ENCODE measurements at places on chromosomes 2 and 18.

DNA sequence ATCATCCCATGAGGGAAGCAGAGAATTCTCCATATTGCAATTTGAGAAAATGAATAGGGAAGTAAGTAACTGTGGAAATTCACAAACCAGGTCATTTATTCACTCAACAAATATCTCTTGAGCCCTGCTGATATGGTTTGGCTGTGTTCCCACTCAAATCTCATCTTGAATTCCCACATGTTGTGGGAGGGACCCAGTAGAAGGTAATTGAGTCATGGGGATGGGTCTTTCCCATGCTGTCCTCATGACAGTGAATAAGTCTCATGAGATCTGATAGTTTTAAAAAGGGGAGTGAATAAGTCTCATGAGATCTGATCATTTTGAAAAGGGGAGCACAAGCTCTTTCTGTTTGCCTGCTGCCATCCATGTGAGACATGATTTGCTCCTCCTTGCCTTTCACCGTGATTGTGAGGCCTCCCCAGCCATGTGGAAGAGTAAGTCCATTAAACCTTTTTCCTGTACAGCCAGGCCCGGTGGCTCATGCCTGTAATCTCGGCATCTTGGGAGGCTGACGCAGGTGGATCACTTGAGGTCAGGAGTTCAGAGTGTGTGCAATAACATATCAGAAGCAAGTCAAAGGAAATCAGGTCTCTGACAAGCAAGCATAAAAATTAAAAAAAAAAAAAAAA, 193.2 kb downstream of the NDUFA10 start:
- no peak for DNase-seq

DNA sequence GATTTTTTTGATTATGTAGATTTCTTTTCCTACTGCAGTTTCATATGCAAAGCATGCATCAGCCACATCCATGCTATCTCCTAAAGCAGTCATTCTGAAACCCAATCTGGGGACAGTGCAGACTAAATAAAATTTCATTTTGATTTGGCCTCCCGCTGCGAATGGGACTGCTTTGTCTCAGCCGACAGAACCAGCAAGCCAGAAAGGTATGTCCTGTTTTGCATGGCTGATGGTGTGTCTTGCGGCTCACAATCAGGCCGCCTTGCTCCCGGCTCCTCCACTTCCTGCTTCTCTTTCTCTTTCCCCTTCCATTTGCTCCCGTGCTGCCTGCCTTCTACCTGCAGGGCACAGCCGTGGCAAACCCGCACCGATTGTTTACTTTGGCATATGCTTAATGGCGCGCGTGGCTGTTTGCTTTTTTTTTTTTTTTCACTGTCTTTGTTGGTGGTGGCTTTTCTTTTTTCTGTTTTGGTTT, 419.6 kb upstream of the POU3F3 start:
- DNase-seq, result no peak

GRCh38 chr2:227808936-227809335, 4.7 kb upstream of the CCL20 start:
- no peak for DNase-seq

- no peak for DNase-seq
These were observed 80.3 kb upstream of the FAM237A start for GRCh38 chr2:206561962-206562361.

- no peak for DNase-seq
These were observed 26.3 kb downstream of the MEX3C start for GRCh38 chr18:51171223-51171622.

DNA sequence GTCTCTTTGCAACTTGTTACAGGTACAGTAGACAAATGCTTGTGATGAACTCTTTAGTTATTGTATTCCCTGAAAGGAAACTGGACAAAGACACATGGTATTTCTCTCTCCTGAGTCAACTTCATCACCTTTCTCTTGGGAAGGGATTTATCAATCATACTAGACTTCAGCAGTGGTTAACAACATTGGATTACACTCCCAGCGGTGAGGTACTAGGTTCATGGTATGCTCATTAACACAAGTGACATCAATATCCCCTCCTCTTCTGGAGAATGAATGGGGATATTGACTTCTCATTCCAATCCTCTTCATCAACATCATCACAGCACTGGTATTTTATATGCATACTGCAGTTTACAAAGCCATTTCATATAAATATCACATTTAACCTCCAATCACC, 574.6 kb downstream of the ERBB4 start:
- DNase-seq, result no peak

DNA sequence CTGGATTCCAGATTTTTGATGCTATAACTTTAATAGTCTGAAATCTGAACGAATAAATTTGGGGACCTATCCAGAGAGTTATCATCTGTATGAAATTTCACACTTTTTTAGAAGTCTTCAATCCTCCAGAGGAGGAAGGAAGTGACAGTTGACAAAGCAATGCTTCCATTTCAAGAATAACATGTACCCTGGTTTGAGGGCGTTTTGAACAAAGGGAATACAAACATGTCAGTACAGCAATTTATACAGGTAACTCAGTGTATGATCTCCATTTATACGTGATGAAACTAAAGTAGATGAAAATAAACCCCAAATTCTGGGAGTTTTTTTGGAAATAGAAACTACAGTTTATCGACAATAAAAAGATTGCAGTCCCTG, 42.2 kb downstream of the CIB4 start:
- no peak for DNase-seq

DNA sequence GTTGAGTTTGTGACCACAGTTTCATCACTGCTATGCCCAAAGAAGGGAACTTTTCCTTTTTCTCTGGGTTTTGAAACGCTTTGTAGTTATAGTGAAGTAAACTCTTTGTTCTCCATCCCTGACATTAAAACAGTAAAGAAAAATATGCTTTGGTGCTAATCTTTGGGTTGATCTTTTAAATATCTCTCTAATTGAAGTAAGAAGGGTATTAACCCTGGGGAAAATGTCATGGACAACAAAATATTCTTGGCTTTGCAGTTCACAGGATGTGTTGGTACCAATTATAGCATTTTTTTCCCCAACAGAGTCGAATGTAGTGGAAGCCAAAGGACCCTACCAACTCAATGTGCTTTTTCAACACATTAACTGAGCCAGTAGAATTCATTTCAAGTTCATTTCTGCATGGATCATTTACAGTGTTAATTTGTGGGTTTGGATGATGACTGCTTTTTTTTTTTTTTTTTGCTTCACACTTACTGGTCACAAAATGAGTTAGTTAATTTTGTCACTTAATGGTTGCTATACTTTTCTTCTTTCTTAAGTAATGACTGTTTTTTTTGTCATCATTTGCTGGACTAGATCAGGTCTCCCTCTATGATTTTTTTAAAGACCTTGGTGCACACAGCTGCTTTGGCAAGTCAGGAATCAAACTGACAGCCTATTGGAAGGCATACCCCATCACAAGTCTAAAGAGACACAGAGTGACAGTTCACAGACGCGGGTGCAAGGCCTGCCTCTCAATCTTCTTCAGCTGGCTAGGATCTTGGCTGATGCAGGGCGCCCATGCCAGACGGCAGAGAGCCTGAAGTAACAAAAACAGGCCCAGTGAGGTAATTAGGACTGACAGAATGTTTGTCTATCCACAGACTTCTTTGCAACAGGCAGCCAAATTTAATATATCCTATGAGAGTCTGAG, 98.8 kb upstream of the MMADHC start:
- DNase-seq, result no peak

DNA sequence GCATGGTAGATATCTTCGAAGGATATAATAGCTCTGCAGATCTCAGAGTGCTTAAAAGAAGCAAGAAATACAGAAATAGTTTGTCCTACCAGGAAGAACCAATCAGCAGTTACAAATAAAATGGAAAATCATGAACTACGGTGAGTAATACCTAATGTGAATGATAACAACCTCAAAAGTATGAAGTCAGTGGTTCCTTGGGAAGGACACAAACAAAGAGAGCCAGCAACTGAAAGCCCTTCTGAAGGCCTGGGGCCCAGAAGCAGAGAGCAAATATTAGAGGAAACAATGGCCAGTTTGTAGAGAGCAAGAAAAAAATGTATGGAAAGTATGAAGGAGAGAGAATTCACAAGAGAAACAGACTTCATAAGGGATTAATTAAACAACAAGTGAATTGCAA, 226.8 kb upstream of the CHST9 start:
- no peak for DNase-seq

- no peak for DNase-seq
These were observed 334.6 kb upstream of the SLC14A2 start for GRCh38 chr18:45280481-45281276.

- no peak for DNase-seq
These were observed 88.7 kb upstream of the ATL2 start for GRCh38 chr2:38465789-38466127.

GRCh38 chr2:167355821-167356220, 467.5 kb downstream of the XIRP2 start:
- DNase-seq, result no peak

DNA sequence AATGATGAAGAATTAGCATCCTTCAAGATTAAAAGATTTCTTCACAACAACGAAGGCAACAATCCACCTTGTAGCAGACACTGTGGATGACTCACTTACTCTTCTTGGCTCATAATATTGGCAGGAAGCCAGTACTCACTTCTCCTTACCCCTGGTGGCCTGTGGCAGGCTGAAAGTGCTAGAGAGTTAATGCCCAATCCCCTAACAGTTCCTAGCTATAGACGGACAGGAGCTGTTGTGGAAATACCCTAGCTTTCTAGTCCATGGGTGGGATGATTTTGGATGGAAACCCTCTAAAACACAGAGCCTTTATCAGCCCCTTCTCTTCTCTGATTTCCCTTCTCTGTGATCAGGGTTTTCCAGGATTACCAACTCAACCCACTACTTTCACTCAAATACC, 128.6 kb upstream of the NYAP2 start:
- no peak for DNase-seq

- no peak for DNase-seq
These were observed 70.0 kb downstream of the INHBB start for GRCh38 chr2:120415728-120416509.

DNA sequence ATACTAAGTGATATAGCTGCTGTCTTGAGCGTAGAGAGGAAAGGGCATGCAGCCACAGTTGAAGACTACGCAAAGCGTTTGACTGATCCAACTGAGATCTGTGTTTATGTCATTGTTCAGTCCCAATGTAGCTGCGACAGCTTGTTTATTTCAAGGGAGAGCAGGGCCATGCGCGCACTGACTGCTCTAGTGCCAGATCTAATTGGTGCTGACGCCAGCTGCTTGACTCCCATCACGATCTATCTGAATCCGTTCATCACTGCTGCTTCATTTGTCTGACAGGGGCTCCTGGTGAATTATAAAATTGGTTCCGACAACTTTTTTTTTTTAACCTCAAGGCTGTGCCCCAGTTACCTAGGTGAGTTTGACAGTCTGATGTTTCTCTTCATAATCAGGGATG, 75.7 kb downstream of the CHST9 start:
- DNase-seq, result no peak

GRCh38 chr2:3294069-3294468, 83.5 kb downstream of the EIPR1 start:
- no peak for DNase-seq

GRCh38 chr18:74063023-74063422, 84.6 kb downstream of the FBXO15 start:
- no peak for DNase-seq

GRCh38 chr2:61471905-61472805, 1.3 kb upstream of the USP34 start:
- DNase-seq, result no peak

DNA sequence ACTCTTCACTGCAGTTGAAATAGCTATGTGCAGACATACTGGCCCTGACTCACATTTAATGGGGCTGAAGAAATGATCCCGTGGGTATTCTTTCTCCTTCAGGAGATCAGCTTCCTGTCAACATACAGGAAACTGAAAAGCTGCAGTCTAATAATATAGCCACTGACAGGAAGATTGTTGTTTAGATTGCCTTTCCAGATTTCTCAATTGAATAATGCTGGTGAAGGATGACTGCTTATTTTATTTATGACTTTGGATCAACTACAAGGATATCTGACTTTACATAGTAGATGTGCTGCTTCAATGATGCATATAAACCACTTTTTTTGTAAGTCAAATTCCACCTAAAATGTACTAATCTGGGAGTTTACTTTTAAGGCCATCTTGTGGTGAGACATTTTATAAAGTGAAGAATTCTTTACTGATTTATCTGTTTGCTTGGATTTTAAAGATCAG, 93.4 kb upstream of the MAP4K3 start:
- no peak for DNase-seq

GRCh38 chr2:216415541-216415940, 3.3 kb downstream of the SMARCAL1 start:
- DNase-seq, result no peak

- DNase-seq, result no peak
These were observed 74.0 kb downstream of the CERS6 start for GRCh38 chr2:168529900-168530561.

DNA sequence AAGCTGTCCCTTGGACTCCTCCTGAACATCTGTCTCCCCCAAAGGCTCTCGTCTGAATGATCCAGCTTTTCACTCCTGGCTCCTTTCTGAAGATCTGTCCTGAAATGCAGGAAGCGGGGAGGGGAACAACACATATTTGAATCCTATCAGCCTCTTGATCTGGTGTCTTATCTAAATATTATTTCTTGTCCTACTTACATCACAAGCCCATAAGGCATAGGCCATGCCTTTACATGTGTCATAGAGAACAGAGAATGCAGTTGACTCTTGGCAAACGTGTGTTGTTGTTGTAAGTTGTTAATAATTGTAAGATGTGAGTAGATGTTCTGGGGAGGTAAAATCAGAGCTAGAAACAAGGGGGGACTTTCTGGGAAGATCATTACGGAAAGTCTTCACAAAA, 57.4 kb downstream of the GATA6 start:
- no peak for DNase-seq

- no peak for DNase-seq
These were observed 455.9 kb upstream of the SOX11 start for GRCh38 chr2:5236249-5236648.

DNA sequence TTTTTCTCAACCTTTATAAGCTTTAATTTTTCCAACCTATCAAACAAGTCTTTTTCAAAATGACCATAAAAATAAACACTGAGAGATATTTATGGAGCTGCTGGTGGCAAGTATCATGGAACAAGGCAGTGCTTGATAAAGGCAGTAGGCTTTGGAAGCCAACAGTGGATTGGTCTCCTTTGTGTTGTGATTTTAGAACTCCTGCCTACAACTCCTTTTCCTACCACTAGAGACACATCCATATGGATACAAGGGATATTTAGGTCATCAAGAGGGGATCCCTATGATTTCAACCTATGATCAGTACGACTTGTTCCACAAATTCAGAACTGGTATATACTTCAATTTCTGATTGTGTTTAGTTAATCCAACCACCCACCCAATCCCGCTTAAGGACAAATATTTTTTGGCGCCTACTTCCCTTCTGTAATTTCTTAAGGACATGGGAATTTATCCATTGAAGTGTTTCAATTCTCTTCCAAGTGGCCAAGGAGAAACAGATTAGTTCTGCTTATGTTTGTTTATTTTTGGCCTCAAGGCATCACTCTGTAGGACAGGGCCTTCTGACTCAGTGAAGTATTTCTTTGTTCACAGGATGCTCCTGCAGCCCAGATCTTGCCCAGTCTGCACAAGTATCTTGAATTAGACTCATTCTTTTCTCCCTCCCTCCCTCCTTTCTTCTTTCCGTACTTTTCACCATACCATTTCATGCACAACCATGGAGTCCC, 2119.6 kb upstream of the PIK3C3 start:
- no peak for DNase-seq

GRCh38 chr2:28835781-28836180, 25.1 kb downstream of the SPDYA start:
- DNase-seq, result no peak

Measured in stimulated activated CD4-positive, alpha-beta T cell treated with anti-CD3 and anti-CD28 coated beads, Interleukin-1b, Interleukin-23, amount 100 ng/mL, for 1 hour (primary cell).